ENCODE measurements at places on chromosomes 3 and 15.

DNA sequence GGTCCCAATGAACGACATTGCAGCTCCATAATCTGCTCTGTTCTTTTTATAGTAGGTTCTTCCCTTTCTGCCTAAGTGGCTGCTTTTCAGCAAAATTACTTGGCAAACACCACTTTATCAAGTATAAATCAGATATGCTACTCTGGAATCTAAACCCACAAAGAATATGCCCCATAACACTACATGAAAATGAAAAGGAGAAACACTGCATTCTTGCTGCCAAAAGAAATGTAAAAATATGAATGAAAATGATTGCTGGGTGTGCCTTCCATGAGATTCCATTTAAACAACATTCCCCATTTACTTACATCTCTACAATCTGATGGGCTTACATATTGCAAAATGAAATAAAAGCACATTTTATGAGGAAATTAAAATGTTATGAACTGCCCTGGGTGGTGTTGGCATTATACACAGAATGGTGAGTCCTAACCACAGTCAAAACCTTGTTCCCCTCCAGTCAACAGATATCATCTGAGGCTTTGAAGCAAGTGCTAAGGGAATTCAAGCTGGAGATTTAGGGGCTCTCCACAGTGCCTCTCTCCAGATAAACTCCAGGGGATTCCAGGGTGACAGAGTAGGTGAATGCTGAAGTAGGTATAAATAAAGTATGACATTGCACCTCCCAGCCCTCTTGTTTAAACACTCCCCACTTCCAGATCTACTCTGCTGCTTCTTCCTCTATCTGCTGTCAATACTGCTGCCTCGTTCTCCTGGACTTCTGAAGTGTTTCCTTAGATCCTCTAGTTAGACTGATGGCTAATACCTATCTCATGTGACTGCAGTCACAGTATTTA is 136.5 kb downstream of the RORA start:
- DNase-seq, result no peak

GRCh38 chr3:46076606-46077005 is 49.3 kb upstream of the XCR1 start:
- DNase-seq, result no peak

DNA sequence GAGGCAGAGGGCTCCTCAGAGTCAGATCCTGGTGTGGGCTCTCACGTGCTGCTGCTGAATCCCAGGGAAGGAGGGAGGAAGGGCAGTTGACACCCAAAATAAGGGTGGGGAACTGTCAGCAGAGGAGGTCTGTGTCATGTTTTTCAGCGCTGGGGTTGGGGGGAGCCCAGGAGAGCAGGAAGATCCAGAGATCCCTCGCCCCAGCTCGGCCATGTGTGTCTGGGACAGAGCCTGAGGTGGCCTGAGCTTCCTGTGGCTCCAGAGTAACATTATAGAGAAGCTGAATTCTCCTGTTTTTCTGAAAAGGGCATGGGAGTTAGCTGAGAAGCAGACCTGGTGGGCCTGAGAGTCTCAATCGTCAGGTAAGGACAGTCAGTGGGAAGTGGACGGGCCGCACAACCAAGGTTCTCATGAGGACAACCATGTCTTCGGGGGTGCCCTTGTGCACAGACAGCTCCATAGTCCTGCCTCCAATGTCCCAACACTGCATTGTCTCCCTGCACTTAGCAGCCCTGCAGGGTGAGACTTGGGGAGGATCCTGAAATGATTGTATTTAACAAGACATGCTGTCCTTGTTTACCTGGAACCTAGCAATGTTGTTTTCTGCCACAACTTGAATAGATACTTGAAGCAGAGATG is 18.4 kb downstream of the UMPS start:
- no peak for DNase-seq

- no peak for DNase-seq
These were observed 4.0 kb downstream of the TNFAIP8L3 start for GRCh38 chr15:51090753-51091152.

DNA sequence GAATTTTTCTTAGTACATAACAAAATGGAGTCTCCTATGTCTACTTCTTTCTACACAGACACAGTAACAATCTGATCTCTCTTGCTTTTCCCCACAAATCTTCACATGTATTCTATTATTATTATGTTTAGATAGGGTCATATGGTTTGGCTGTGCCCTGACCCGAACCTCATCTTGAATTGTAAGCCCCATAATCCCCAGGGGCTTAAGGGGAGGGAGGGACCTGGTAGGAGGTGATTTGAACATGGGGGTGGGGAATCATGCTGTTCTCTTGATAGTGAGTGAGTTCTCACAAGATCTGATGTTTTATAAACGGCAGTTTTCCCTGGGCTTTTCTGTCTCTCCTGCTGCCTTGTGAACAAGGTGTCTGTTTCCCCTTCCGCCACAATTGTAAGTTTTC is 86.7 kb upstream of the SELENOK start:
- no peak for DNase-seq

DNA sequence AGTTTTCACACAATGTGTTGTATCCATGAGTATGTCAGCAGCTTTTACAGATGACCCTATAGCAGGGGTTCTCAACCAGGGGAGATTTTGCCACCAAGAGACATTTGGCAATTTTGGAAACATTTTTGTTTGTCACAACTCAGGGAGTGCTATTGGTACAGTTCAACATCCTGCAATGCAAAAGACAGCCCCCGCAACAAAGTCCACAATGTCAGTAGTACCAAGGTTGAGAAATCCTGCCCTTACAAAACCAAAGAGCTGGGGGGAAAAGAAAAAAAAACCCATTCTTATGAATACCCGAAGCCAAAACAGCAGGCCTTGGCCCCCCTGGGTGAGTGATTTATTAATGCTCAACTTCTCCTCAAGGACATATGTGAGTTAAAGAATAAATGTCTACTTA is 99.1 kb downstream of the LARS2 start:
- no peak for DNase-seq

GRCh38 chr15:23998056-23998455 is 311.0 kb upstream of the NDN start:
- DNase-seq, result no peak

DNA sequence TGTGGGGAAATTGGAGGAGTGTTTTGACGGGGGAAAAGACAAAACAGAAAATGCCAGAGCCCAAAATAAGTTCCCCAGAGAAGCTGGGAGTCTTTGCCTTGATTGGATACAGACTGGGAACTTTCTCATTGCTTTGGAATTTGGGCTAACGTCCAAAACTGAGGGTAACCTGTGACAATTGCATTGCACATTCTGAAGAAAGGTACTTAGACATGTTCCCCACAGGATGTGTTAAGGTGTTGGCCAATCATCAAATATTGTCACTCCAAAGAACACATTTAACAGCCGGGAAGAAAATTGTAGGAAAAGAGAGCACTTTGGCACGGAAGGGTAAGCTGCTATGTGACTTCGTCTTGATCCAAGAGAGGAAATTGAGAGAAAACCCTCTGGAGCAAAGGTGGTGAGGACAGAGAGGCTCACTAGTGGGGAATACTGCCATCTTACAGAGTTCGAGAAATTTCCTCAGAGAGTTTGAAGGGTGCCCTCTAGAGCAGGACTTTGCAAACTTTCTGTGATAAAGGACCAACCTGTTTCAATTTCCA is 619.5 kb upstream of the TBL1XR1 start:
- no peak for DNase-seq

DNA sequence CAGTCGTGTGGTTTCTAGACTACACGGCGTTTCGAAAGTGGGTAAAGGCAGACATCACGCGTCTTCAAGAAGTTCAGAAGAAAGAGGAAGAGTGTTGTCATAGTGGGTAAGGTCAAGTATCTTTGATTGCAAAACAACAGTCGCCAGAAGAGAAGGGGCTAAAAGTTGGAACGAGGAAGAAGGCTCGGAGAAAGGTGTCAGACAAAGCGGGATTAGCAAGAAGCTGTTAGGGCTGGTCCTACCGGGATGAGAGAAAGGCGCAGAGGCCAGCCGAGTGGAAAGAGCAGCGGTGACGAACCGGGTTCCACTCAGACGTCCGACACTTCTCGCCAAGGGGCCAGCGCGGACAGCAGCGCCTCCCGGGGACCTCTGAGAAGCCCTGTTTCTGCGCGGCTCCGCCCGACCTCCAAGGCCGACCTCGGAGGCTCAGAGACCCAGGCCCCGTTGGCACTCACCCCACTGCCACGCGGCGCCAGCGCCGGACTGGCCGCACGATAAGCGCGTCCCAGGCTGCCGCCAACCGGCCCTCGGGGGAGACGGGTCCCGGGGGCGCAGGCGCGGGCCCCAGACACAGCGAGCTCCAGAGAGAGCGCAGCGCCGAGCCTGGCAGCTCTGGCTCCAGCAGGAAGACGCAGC is 436 bp downstream of the ADPGK start:
- no peak for DNase-seq

DNA sequence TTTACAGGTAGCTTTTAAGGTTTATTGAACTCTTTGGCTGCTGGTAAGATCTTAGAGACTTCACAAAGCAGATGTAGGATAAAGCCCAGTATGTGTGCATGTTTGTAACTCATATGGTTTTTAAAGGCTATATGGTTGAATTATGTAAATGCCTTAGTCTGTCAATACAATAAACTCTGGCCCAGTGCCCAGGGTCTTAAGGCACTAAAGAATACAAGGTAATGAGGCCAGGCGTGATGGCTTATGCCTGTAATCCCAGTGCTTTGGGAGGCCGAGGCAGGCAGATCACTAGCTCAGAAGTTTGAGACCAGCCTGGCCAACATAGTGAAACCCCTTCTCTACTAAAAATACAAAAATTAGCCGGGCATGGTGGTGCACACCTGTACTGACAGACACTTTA is 170.3 kb upstream of the CGNL1 start:
- no peak for DNase-seq

DNA sequence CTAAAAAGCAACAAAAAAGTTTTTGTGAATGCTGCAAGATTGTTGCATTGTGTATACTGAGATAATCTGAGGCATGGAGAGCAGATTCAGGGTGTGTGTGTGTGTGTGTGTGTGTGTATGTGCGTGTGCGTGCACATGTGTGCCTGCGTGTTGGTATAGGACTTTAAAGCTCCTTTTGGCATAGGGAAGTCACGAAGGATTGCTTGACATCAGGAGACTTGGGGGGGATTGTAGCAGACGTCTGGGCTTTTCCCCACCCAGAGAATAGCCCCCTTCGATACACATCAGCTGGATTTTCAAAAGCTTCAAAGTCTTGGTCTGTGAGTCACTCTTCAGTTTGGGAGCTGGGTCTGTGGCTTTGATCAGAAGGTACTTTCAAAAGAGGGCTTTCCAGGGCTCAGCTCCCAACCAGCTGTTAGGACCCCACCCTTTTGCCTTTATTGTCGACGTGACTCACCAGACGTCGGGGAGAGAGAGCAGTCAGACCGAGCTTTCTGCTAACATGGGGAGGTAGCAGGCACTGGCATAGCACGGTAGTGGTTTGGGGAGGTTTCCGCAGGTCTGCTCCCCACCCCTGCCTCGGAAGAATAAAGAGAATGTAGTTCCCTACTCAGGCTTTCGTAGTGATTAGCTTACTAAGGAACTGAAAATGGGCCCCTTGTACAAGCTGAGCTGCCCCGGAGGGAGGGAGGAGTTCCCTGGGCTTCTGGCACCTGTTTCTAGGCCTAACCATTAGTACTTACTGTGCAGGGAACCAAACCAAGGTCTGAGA is 4.7 kb downstream of the BHLHE40 start:
- DNase-seq, result no peak

DNA sequence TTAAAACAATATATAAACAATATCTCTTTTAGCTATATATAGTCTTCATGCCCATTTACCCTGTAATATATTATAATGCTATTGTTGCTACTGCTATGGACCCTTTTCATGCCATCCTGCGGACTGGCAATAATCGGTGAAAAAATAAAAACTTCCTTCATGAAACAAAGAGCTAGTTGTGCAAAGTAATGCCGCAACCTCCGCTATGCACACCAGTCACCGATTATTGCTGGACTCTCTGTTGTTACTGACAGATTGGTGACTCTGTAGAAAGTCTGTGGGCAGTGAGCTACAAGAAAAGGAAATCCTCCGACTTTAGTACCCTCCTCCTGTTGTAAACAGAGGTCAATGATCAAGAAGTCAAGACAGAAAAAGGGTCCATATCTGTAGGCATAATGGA is 17.9 kb upstream of the ICE2 start:
- DNase-seq, result no peak

GRCh38 chr15:29352402-29352801 is 82.8 kb upstream of the NSMCE3 start:
- DNase-seq, result no peak

GRCh38 chr15:31268911-31269784 is 57.5 kb upstream of the KLF13 start:
- DNase-seq, result no peak

DNA sequence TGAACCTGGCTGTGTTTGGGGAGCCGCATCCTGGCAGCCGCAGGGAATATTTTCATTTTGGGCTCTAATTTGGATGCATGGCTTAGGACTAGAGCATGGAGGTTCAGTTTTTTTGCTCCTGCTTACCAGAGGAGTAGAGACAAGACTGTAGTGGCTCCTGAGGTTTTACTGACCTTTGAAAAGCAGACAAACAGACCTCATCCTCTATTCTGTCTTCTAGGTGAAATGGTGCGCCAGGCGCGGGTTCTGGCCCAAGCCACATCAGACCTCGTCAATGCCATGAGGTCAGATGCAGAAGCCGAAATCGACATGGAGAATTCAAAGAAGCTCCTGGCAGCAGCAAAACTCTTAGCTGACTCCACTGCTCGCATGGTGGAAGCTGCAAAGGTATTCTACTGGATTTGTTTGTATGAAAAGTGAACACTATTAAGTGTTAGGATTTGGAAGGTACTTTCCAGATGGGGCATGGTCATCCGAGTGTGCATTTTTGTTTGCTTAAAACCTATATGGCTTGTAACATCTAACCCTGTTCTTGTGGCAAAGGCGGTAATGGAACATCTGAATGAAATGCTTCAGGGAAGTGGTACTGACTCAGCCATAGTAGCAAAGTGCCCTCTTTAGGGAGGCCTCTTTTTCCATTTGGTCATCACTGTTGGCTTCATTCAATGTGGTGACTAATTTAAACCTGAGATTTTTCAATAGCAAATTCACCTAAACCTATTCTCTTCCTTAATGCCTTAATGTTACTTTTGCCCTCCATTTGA is 330.7 kb upstream of the TPM1 start:
- no peak for DNase-seq

- DNase-seq, result peak; percentile 71
These were observed 417.4 kb upstream of the NAALADL2 start for GRCh38 chr3:174441588-174442301.

DNA sequence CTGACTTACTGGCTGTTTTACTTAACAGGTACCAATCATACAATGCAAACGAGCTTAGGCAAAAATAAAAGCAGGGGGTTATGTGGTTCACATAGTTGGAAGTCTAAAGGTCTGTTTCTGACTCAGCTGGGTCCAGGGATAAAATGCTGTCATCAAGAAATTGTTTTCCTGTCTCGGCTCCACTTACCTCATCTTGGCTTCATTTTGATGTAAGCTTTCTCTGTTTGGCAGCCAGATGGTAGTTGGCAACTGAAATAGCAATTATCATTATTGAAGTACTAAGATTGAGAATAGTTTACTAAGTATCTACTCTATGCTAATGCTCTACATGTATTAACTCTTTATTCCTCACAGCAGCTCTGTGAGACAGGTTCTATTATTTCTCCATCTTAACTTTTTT is 36.8 kb upstream of the CNTN3 start:
- DNase-seq, result no peak

GRCh38 chr3:150890831-150891230 is 14.4 kb downstream of the MINDY4B start:
- no peak for DNase-seq

GRCh38 chr15:41292521-41292920 is 39.9 kb downstream of the OIP5 start:
- DNase-seq, result no peak

All from right renal cortex interstitium (tissue), 3 donors.